ENCODE measurements at places on chromosomes 16 and 17.

GRCh38 chr16:50457979-50458491 lies 89.2 kb upstream of the BRD7 start:
- no peak for DNase-seq

DNA sequence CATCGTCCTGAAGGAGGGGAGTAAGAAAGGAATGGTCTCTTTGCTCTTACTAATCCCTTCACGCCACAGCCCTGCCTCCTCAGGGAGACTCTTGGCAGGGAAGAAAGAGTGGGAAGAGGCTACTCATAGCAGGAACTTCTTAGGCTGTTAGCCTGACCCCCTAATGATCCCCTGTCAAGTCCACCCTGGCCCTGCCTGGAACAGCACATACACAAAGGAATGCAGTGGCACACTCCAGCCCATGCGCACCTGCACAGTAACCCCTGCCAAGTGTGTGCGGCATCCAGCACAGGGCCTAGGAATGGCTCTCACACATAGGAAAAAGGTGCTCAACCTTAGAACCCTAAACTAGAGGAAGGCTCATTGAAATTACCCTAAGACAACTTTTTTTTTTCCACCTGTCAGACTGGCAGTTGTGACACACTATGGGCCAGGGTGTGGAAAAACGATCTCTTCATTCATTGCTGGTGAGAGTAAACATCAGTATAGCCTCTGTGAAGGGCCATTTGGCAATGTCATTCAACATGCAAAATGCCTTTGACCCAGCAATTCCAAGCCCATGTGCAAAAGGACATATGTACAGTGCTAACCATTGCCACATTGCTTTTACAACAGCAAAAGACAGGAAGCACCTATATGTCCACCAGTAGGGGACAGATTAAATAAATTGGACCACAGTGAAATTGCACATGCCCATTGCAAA lies 50.1 kb downstream of the PIMREG start:
- DNase-seq, result no peak

DNA sequence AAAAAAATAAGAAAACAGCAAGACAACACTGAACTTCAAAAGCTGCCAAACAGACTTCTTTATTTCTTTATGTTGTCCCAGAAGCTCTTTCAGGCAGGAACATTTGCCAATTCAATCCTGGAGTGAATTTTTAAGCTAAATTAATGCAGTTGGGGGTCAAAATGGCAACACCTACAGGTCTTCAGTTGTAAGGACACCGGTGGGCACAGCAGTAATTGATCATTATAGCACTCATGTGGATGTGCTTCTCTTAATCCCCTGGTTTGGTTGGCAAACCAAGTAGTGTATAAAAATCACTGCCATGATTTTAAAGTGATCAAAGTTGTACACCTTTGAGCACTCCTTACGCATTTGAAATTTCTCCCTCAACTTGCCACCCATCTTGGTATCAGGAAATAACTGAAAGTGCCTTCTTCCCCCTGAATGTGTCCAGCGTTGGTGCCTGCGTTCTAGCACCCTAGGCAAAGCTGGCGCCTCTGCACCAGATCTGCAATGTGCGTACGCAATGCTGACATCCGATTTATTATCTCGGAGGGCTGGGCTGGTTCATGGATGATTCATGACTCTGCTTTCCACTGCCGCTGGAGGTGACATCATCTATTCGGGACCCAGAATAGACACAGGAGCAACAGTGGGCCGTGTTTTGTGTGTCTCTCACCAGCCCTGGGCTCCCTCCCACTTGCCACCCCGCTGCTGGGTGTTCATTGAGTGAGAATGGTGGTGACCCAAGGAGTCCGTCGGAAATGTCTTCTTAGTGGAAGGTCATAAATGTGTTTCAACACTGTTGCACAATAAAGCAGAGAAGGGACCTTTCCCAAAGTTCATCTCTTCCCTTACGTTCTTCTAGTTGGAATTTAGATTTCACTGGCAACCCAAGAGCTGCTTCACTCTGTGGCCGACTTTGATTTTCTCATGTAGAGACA lies 203.4 kb downstream of the CCDC182 start:
- DNase-seq, result peak; percentile 33

DNA sequence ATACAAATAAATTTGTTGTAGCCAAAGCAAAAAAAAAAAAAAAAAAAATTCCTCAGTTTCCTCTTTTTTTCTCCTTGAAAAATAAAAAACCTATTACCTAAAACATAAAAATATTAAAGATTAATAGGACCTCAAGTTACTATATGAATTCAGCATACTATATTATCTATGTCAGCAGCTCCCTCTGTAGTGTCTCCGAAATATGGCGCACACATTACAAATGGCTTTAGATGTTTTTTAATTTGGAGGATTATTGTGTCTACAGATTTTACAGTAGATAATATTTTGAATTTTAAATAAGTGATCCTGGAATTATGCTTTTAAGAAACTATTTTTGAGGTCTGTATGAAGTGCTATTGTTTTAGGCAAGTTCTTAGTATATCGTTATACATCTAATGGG lies 94.4 kb downstream of the NLK start:
- DNase-seq, result no peak

- no peak for DNase-seq
These were observed 22.8 kb downstream of the TAOK1 start for GRCh38 chr17:29412780-29413565.

GRCh38 chr16:8632675-8633182 lies 11.2 kb downstream of the METTL22 start:
- DNase-seq, result no peak

DNA sequence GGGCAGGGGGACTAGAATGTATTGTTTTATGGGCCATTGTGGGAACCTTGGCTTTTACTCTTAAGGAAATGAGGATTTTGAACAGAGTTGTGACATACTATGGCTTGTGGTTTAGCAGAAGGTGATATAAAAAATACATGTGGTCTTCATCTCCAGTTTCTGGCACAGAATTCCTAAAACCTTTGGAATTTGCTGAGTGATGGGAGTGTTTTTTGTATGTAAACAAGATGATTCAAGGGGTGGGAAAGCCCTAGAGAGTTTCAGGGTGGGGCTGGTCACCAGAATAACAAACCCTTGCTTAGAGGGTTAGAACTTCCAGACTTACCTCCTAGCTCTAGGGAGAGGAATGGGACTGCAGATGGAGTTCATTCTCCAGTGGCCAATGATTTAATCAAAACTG lies 316.1 kb downstream of the PHKB start:
- no peak for DNase-seq

DNA sequence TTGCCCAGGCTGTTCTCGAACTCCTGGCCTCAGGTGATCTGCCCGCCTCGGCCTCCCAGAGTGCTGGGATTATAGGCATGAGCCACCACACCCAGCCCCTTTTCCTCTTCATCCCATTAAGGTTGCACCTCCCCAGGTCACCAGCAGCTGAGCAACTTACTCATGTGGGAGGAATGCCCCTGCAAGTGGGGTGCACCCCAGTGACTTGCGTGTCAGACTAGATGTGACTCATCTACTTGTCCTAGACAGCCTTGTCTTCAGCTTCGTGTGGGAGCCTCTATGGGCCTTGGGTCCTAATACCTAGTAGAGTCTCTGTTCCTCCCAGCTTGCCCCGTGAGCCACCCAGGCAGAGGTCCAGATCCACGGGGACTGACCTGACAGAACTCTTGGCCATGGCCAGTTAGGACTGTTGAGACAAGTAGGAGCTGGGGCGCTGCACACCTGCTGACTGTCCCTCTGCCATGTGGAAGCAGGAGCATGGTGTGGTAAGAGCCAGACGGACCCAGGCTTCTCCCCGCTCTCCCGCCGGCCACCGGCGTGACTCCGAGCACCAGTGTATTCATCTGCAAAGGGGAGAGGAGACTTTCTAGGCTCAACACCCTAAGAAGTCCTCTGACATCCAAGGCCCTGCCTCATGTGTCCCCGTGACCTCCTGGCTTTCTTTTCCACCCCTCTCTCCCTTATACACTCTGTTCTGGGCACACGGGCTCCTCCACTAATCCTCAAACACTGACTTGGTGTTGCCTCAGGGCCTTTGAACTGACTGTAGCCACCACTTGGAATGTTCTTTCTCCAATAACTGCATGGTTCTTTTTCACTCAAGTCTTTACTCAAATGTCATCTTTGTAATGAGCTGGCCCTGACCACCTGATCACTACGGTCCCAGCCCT lies 11.6 kb upstream of the CBX4 start:
- no peak for DNase-seq

- DNase-seq, result no peak
These were observed 77.2 kb downstream of the BRIP1 start for GRCh38 chr17:61786088-61786487.

- DNase-seq, result no peak
These were observed 194.7 kb downstream of the SPECC1 start for GRCh38 chr17:20203761-20204263.

GRCh38 chr17:61444831-61445230 lies 7.4 kb upstream of the TBX4 start:
- DNase-seq, result no peak

GRCh38 chr16:89890200-89890599 lies 16.8 kb downstream of the TCF25 start:
- DNase-seq, result no peak

GRCh38 chr16:3458852-3459361 lies 15.4 kb downstream of the NAA60 start:
- no peak for DNase-seq

- DNase-seq, result no peak
These were observed 101.2 kb downstream of the RPTOR start for GRCh38 chr17:80645706-80646325.

DNA sequence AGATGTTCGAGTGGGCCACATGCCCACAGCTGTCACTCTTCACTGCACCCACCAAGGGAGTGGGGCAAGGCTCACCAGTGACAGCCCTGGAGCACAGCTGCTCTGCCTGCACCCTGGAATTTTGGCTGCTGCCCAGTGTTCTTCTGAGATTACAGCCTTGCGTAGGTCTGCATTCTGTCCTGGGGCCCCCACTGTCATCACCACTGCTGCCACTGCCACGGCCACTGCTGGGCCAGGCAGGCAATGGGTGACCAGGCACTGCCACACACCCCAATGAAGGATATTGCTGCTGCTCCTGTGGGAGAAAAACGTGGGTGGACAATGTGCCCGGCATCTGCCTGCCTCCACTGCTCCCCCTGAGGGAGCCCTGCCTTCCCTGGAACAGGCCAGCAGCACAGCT lies 1717.0 kb downstream of the TP53TG3F start:
- DNase-seq, result no peak

DNA sequence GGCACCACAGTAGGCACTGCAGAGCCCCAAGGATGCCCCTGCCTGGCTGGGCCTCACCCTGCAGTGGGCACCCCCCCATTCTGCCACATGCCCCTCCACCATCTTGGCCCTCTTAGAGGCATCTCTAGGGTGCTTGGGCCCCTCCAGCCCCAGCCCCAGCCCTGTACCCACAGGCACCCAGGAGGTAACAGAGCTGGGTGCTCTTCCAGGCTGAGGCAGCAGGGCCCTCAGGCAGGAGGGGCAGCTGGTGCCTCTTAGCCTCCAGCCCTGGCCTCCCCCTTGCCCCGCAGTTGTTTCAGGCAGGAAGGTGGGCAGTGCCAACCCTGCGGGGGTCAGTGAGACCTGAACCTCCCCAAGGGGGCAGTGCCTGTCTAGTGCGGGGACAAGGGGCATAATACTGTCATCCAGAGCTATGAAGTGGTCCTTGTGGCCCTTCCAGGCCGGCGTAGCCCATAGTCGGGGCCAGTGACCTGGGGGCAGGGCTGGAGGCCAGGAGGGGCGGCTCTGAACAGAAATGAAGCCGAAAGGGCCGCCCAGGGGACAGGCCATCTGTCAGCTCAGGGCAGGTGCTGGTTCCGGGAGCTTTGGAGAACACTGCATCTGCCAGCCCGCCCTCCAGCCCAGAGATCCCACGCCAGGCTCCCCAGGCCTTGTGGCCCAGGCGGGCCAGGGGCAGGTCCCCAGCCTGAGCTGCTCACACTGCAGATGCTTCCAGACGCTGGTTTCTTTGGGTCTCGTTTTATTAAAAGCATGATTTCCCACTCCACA lies 4.9 kb upstream of the AATK start:
- no peak for DNase-seq

DNA sequence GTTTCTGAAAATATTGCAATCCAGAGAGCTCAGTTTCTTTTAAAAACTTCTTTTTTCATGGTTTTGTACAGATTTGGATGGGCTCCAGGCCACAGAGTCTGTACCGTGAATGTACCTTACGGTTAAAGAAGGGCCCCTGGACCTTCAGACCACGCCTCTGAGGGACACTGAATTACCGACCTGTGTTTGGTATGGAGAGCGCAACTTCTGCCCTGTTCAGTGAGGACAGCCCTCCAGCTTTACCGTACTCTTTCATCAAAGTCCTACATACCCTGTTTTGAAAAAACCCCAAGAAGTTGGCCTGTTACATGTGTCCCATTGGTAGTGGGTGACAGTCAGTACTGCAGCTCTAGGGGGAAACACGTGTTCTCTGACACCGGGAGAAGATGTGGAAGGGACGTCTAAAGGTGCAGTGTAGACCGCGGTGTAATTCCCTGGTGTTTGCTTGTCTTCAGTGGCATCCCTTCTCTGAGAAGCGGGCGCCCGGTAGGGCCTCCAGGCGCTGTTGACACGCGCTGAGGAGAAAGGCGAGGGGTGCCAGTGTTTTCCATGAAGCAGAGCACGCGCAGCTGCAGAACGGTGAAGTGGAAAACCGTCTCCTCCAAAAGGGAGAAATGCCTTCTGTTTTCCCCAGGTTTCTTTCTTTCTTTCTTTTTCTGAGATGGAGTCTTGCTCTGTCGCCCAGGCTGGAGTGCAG lies 6.2 kb downstream of the PGS1 start:
- no peak for DNase-seq

GRCh38 chr16:81327447-81328196 lies 12.9 kb downstream of the GAN start:
- DNase-seq, result no peak

- no peak for DNase-seq
These were observed 60.5 kb downstream of the ACSM2B start for GRCh38 chr16:20515688-20516090.

GRCh38 chr16:56781528-56781961 lies 51.6 kb downstream of the NUP93 start:
- DNase-seq, result no peak

- no peak for DNase-seq
These were observed 85.3 kb upstream of the FOXF1 start for GRCh38 chr16:86424985-86425384.

All from amygdala (tissue), 56 donors.